ENCODE measurements at places on chromosomes 1 and 21.

GRCh38 chr1:1059494-1060280 lies 14.4 kb downstream of the RNF223 start:
- DNase-seq: peak; percentile 89

GRCh38 chr21:36887963-36888362 lies 78.5 kb downstream of the HLCS start:
- DNase-seq: no peak

- DNase-seq: peak; percentile 86
Measured at GRCh38 chr1:223189903-223190724, 47.1 kb upstream of the TLR5 start.

DNA sequence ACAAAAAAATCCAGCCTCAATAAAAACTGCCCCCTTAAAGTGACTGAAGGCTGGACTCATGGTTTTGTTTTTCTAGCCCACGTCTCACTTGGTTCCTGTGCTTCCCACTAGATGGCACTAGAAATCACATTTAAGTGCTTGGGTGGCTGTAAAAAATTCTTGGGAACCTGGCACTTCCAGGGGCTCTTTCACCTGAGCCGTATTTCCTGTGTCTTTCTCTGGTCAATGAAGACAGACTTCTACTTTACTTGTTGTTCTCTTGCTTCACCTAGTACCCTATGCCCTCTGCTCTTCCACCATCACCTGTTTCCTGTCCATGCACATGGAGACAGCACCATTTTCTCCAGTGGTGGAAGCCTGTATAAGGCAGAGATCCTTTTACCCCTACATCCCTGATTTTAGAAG lies 20.0 kb downstream of the METTL13 start:
- peak; percentile 67 for DNase-seq

GRCh38 chr1:2232255-2232915 lies 4.3 kb downstream of the SKI start:
- peak; percentile 51 for DNase-seq

GRCh38 chr1:158516966-158517365 lies 37.2 kb downstream of the OR6Y1 start:
- DNase-seq: no peak

- DNase-seq: peak; percentile 85
Measured at GRCh38 chr1:9689011-9689706, 37.6 kb downstream of the PIK3CD start.

DNA sequence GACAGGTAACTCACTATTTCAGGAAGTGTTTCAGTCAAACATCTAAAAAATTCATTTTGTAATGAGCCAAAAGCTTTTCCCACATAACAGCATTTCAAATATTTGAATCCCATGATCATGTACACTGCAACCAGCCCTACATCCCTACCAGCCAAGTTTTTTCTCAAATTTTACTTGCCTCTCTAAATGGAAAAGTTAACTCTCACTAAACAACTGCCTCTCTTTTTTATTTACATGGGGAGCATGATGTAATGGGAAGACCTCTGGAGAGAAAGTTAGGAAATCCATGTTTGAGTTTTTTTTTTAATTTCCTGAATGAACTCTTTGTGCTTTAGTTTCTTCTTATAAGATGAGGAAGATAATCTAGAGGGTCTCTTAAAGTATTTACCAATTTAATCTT lies 70.5 kb downstream of the TTLL7 start:
- DNase-seq: peak; percentile 17

DNA sequence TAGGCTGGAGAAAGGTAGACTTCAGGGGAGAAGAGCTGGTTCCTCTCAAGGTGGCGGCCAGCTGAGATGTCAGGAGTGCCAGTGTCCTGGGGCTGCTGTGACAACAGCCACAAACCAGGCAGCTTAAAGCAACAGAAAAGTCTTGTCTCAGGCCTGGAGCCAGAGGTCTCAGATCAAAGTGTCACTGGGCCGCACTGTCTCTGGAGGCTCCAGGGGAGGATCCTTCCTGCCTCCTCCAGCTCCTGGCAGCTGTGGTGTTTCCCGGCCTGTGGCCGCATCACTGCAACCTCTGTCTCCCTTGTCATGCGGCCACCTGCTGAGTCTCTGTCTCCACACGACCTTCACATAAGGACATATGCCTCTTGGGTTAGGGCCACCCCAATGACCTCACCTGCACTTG lies 24.4 kb upstream of the TSPEAR start:
- no peak for DNase-seq

- DNase-seq: no peak
Measured at GRCh38 chr1:87830432-87830978, 501.8 kb downstream of the LMO4 start.

DNA sequence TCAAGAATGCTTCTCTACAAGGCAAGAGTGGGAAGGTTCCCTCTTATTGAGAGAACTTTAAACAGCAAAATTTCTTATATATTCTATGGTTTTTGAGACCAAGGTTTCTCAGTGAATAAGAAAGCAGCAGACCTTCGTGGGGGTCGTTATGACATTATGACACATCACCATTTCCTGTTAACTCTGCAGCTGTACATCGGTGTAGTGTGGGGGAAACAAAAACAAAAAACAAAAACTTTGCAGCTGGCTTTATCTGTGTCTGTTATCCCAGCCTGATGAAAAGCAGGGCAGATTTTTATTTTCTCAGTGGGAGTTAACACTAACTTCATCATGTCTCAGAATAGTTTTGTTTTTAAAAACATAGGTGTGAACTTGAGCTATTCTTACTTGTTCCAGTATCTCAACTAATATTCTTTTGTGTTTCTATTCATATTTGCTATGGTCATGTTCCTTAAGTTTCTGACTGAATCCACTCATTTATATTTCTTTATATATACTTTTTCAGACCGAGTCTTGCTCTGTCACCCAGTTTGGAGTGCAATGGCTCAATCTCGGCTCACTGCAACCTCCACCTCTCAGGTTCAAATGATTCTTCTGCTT lies 2.1 kb downstream of the SDE2 start:
- peak; percentile 41 for DNase-seq

DNA sequence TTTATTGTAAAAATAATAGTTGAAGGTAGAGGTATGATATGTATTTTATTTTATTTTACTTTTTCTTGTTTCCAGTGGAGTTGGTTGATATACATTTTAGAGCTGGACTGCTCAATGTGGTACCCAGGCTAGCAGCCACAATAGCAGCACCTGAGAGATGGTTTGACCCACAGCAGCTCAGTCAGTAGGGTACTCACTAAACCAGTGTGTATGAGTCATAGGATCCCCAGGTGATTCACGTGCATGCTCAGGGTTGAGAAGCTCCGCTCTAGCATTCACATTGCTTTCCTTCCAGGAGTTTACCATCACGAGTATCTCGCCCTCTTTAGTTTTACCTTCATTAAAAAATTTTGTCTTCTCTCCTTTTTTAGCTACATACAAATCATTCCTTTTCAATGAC lies 96.0 kb upstream of the PAXBP1 start:
- DNase-seq: no peak

- DNase-seq: no peak
Measured at GRCh38 chr1:235841938-235842545, 24.7 kb downstream of the LYST start.

DNA sequence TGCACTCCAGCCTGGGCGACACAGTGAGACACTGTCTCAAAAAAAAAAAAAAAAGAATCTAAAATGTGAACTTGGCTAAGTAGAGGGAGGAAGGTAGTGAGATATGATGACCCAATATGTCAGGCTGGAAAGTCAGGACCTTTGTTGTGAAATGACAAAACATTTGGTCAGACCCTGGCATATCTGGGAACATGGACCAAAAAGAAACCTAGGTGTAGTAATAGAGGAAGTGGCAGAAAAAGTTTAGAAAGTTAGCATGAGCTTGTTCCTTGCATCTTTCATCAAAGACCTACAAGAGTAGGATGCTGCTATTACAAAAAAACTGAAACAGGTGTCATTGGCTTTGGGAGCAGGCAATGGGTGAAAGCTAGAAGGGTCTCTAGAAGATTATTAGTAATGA lies 7.3 kb upstream of the S100A3 start:
- DNase-seq: no peak

- DNase-seq: peak; percentile 40
Measured at GRCh38 chr1:161473348-161473747, 31.9 kb upstream of the FCGR2A start.

DNA sequence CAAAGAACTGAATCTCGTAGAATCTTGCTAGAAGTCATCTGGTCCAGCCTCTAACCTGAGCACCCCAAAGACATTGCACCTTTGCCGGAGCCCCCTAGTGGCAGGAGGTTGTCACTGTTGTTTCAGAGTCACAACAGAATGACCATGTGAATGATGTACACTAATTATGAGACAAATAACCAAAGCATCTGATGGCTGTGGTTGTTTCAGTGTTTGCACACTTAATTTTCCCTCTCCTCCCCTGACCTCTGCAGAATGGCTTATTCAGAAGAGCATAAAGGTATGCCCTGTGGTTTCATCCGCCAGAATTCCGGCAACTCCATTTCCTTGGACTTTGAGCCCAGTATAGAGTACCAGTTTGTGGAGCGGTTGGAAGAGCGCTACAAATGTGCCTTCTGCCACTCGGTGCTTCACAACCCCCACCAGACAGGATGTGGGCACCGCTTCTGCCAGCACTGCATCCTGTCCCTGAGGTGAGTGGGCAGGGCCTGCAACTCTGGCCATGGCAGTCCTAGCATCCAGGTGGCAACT lies 26.4 kb downstream of the TRAF5 start:
- DNase-seq: peak; percentile 29

GRCh38 chr1:158527190-158527815 lies 26.9 kb downstream of the OR6Y1 start:
- DNase-seq: peak; percentile 54

GRCh38 chr1:95071539-95071938 lies 1.2 kb downstream of the ALG14 start:
- peak; percentile 53 for DNase-seq

DNA sequence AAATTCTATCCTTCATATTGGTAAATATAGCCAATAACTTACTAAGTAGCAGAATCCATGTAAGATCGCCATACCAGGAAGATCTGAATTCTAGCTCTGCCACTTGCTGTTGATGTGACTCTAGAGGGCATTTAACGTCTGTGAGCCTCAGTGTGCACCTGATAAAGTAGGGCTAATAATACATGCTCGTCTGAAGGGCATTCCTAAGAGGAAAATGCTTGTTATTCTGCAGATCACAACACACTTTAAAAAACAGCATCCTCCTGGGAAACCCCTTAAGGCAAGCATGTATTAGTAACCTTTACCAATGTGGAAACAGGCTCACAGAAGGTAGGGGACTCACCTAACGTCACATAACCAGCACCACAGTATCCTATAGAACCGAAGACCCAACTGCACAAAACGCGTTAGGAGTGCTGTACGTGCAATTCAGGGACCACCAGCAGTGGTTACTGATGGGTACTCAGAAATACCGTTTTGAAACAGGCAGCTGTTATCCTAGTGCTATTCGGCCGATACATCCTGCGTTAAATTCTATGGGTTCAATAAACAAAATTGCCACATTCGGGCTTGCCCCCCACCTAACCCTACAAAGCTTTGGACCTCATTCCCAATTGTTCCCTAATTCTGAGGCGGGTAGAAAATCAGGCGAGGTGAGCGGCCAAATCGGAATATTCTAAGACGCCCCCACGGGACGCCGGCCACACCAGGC lies 758 bp downstream of the DEPDC1 start:
- peak; percentile 19 for DNase-seq

GRCh38 chr21:36504067-36505058 lies 24.4 kb upstream of the CLDN14 start:
- peak; percentile 61 for DNase-seq

GRCh38 chr1:69587391-69587790 lies 19.7 kb downstream of the LRRC7 start:
- DNase-seq: no peak

GRCh38 chr1:44688760-44689446 lies 14.4 kb downstream of the ARMH1 start:
- DNase-seq: no peak

DNA sequence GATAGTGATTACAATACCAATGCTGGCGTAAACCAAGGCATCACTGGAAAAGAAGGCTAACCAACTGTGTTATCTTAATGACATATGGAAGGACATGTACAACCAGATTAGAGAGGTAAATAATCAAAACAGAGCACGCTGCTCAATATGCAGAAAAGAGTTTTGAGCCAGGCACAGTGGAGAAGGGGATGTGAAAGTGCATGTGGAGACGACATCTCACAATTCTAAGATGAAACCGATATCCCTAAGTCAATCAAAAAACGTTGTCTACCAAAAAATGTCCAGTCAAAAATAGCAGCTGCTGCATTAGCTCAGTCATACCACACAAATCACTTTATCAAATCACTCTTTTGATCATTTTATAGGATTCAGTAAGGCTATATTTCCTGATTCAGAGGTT lies 116.3 kb upstream of the OLIG2 start:
- no peak for DNase-seq

GRCh38 chr1:46008585-46008984 lies 123.8 kb downstream of the PIK3R3 start:
- DNase-seq: peak; percentile 22

DNA sequence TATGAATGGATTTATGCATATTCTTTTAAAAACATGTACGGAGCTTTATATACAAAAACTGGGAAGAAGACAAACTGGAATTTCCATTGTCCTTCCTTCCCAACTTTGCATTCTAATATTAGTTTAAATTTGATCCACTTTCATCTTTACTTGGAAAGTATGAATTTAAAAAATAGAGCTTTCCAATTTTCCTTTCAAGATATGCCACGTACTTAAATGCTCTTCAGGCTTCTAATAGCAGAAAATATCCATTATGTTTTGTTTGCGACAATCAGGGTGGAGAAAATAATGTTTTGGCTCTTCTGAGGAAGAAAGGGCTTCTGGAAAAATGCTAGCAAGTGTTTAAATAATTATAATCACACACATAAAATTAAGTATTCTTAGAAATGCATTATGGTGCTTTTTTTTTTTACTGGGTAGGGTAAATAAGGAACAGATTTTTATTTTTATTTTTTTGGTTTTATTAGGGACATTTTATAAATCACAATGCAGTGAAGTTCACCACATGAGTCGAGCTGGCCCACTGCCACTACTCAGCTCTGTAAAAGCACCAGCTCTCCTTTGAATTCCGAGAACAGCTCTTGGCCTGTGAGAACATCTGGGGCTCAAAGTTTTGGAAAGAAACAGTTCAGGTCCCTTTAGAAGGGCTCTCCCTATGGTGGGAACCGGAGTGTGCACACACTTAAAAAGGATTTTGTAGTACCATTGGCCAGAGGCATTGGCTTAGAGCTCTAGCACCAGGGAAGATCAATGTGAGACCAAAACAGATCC lies 287.4 kb upstream of the LYPLAL1 start:
- peak; percentile 26 for DNase-seq

- peak; percentile 63 for DNase-seq
Measured at GRCh38 chr1:115118611-115119010, 29.3 kb upstream of the TSPAN2 start.

- DNase-seq: peak; percentile 33
Measured at GRCh38 chr1:36366091-36366661, 19.5 kb downstream of the STK40 start.

DNA sequence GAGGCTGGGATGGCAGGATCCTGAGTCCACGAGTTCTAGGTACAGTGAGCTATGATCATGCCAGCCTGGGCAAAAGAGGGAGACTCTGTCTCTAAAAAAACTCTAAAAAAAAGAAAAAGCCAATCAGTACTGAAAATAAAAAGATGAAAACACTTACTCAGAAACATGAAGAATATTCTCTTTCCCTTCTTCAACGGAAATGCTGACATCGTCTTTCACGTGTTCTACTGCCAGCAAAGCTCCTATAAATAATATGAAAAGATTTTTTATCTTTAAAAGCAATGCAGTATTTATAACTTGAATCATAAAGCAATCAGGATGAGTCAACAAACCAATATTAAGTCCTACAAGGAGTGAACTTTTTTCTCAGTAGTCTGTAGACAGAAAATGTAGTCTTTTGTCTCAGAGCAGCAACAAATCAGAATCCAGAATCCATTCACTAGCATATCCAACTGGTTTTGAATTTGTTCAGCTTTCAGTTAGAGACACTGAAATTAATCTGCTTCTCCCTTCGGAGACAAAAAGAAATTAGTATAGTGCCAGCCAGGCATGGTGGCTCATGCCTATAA lies 6.2 kb downstream of the EPRS1 start:
- DNase-seq: no peak
